ENCODE measurements at places on chromosomes 1 and 21.

GRCh38 chr21:29649406-29649814 is 290.4 kb downstream of the GRIK1 start:
- no peak for DNase-seq

DNA sequence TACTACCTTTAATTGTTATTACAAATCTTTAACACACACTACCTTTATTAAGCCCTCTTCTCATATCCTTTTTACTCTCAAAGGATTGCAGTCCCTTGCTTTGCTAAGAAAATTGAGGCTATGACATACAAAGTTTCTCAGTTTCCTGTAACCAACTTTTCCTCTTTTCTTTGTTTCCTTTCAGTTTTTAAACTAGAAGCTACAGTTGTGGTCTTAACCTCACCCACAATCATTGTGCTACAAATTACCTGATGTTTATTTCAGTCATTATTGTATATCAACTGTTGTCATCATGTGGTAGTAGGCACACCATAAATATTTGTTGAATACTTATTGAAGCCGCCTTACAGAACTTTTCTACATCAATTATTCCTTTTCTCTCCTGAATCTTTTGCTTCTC is 51.8 kb downstream of the SLAMF6 start:
- DNase-seq = peak; percentile 38

- no peak for DNase-seq
These were observed 23.0 kb downstream of the RGS2 start for GRCh38 chr1:192831706-192832355.

DNA sequence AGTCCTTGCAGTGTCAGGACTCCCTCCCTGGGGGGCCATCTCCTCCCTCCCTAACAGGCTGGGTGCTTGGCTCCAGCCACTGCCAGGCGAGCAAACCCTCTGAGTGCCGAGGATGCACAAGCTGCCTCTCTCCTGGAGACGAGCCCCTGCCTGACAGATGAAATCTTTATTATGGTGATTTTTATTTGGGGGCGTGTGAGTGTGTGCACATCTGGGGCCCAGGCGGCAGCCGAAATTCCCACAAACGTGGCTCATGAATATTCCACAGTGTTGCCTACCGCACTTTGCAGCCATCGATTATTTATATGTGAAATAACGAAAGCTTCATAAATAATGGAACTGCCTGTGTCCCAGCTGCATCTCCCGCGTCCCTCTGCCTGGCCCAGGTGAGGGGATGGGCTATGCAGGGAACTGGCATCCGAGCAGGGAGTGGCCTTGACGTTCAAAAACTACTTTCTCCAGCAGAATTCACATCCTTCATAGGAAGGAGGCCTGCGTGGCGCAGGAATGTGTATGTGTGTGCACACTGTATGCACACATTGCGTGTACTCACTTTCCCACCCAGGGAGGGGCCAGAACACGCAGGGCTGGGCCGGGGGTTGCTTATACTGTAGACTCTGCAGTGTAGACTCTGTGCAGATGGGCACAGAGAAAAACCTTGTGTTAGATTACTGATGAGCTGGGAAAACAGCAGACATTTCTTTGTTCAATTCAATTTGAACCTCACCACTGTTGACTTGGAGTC is 73.1 kb downstream of the UBIAD1 start:
- DNase-seq = no peak

DNA sequence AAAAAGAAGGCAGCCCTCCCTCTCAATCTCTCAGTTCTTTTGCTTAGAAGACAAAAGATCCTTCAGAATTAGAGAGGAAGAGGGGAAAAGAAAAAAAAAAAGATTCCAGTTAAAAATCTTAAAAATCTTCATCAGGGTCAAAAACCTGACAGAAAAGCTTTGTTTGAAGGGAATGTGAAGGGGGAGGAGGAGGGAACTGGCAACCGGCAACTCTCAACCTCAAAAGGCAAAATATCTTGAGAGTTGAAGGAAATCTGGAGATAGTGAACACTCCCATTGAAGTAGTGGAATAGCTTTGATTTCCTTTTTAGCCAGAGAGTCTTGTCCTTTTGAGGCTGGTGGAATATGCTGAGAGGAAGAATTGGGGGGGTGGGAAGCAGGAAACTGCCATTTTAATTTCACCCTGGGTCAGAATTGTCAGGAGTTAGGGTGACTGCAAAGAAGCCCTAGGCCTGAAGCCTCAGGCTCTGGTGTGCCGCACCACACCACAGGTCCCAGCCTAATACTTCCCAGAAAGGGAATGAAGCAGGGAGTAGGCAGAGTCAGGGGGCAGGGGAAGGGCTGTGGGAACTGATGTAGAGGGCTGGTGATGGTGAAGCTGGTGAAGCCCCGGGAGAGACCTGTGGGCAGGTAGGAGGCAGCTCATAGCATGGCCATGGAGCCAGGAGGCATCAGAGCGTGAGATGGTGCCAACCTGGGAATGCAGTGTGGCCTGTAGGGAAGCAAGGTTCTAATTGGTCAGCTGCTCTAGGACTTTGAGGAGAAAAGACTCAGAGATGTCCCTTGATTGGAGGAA is 24.6 kb downstream of the KIRREL1 start:
- DNase-seq = no peak

GRCh38 chr1:206588492-206588891 is 23.8 kb downstream of the EIF2D start:
- no peak for DNase-seq

- DNase-seq = no peak
These were observed 59.9 kb downstream of the PLXNA2 start for GRCh38 chr1:208183977-208184911.

GRCh38 chr1:94683886-94684285 is 136.3 kb upstream of the SLC44A3 start:
- no peak for DNase-seq

GRCh38 chr1:38185913-38186312 is 139.3 kb upstream of the POU3F1 start:
- DNase-seq = no peak

GRCh38 chr21:28615276-28615675 is 377.4 kb downstream of the LTN1 start:
- DNase-seq = no peak

GRCh38 chr1:210223226-210223904 is 9.2 kb upstream of the SERTAD4 start:
- no peak for DNase-seq

GRCh38 chr1:59332983-59333382 is 36.1 kb downstream of the FGGY start:
- peak; percentile 17 for DNase-seq

- peak; percentile 54 for DNase-seq
These were observed 41.8 kb upstream of the ATF3 start for GRCh38 chr1:212566522-212567479.

- DNase-seq = no peak
These were observed 74.7 kb upstream of the TLR5 start for GRCh38 chr1:223217781-223218180.

DNA sequence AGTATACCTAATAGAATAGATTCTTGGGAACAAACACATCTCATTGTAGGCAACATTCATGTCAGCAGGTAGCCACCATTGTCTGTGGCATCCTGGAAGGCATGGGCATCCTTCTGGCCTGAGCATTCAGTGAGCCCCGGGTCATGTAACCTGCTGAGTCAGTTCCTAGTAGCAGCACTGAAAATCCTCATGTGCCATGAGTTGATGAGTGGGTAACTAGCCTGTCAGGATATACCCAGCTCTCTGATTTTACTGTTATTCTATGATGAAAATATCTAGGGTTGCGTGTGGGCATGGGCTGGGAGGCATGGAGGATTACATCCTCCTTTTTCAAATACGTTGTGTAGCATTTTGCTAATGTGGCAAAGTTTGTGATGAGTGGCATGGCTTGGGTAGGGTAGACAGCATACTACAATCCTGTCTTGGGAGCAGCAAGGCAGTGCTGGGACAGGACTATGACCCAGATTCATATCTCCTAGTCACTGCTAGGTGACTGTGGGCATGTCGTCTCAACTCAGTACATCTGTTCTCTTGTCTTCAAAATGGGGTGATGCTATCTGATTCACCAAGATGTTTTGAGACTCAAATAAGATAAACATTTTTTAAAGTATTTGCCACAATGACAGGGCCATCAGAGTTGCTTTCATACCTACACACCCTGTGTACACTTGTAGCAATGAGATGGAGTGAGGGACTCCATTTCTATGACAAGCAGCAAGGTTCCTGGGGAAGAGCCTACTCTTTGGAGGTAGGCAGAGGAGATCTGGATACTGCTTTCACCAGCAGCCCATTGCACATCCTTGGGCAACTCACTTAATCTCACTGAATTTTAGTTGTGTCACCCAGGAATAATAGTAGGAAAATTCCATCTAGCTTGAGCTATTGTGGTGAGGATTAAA is 62.5 kb downstream of the CD58 start:
- DNase-seq = peak; percentile 5

- DNase-seq = no peak
These were observed 93.4 kb upstream of the BACE2 start for GRCh38 chr21:41074396-41075184.

GRCh38 chr1:241829468-241829867 is 18.5 kb upstream of the EXO1 start:
- DNase-seq = no peak

DNA sequence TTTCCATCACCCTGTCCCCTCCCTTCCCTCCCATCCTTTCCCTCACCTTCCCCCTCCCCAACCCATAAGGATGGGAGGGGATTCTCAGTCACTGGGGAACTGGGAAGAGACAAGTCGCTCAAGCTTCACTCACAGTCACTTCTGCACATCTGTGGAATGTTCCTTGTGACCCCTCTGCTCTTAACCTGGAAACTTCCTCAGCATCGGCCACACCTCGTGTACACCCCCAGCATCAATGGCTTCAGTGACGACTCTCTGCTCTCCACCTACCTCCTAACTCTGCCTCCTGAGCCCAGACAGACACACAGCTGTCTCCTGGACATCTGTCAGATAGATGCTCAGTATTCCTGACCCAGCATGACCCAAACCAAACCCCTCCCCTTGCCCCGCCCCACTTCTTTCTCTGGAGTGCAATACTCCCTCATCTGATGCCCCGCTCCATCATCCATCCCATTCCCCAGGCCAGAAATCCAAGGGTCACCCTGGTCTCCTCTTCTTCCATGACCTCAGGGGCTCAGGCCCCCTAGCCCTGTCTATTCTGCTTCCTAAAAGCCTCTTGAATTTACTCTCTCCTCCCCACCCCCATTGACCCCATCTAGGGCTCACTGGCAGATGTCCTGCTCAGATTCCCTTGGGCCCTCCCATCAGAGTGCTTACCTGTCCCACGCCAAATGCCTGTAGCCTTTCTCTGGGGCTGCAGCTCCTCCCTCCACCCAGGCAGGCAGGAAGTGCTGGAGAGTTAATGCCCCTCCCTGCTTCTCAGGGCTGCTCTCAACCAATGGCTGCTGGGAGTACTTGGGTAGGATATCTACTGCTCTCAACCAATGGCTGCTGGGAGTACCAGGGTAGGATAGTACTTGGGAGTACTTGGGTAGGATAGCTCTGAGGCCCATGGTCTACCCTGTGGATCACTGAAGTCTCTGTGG is 83.1 kb upstream of the CSF3R start:
- DNase-seq = no peak
